ENCODE measurements at places on chromosomes 6 and 20.

GRCh38 chr20:38393259-38393658 is 41.9 kb downstream of the SNHG17 start:
- no peak for DNase-seq

DNA sequence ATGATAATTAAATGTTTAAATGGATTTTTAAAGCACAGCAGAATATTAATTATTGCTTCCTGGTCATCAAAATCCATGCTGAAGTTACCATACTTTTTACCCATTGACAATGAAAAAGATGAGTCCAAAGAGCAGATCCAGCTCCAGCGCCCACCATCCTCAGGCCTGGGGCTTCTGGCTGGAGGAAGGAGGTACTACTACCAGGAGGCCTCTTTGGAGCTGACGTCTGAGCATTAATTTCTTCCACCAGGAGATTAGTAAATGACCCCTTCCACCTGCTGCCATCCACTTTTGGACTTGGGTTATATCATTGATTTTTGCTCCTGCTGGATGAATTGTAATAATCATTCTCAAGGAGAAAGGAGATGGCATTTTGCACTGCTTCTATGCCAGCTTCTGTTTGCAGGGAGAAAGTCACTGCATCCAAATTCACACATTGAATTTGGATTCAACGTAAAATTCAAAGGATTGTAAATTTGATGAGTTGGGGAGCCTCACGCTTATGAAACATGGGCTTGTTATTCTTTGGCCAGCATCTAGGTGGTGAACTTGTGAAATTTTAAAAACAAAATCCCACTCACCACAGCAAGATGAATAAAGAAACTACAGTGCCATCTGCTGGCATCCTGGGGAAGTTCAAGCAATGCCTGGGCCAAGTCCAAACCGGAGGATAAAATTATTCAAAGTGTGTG is 121.8 kb downstream of the SASH1 start:
- peak; percentile 13 for DNase-seq

- no peak for DNase-seq
Observed at GRCh38 chr6:11607383-11607782, 69.8 kb downstream of the TMEM170B start.

DNA sequence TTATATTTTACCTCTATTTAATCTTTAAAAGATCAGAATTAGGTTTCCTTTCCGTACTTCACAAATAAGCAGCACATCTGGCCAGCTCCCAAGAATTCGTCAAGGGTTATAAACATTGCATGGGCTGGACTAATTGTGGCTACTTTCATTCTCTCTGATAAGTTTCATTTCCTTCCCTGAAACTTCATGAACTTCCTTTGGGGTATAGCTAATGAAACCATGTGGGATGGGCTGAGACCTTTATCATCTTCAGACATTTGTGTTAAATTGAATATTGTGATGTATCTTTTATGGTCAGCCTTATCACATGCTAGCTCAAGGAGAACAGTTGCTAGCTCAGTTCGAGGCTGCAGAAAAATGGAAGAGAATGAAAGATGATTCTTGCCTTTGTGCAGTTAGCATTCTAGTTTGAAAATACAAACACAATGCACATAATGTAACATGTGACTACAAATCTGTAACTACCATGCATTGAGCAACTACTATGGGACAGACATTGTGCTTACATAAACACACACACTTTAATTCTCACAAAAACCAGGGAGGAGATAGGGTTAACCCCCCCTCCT is 1.7 kb upstream of the GMPR start:
- no peak for DNase-seq

DNA sequence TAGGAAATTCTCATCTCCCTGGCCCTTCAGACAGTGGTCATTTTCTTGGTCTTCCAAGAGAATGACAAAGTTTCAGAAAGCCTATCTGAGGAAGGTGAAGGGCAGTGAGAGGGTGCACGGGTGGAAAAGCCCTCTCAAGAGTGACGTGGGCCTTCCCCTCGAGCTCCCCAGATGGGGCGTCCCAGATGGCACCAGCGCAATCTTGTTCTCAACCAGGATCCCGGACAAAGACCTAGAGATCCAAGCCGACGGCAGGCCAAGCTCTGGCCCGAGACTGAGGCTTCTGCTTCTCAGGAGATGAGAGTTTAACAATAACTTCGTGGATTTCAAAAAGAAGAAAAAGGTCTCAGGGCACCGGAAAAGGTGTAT is 797 bp upstream of the ZNF133 start:
- DNase-seq: no peak

DNA sequence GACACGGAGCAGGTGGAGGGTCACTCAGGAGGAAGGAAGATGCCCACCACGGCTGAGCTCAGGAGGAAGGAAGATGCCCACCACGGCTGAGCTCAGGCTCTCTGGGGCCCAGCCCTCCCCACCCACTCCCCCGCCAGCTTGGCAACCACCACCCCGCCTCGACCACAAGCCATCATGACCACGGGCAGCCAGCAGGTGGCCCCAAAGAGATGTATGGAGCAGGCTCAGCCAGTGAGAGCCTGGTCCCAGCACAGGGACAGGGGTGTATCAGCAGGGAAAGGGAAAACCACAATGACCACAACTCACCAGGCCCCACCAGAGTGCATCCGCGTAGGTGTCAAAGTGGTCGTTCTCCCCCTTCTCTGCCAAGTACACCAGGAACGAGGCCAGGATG is 30.4 kb downstream of the KCNQ2 start:
- DNase-seq: no peak

GRCh38 chr6:16649241-16649640 is 112.0 kb downstream of the ATXN1 start:
- DNase-seq: no peak

- no peak for DNase-seq
Observed at GRCh38 chr6:138013959-138014358, 93.3 kb downstream of the PERP start.

GRCh38 chr6:56526860-56527544 is 115.7 kb downstream of the DST start:
- no peak for DNase-seq

GRCh38 chr6:142886431-142887170 is 58.4 kb downstream of the HIVEP2 start:
- no peak for DNase-seq

- no peak for DNase-seq
Observed at GRCh38 chr6:159831373-159831679, 31.2 kb downstream of the PNLDC1 start.

- no peak for DNase-seq
Observed at GRCh38 chr6:37816599-37817375, 2.7 kb upstream of the ZFAND3 start.

DNA sequence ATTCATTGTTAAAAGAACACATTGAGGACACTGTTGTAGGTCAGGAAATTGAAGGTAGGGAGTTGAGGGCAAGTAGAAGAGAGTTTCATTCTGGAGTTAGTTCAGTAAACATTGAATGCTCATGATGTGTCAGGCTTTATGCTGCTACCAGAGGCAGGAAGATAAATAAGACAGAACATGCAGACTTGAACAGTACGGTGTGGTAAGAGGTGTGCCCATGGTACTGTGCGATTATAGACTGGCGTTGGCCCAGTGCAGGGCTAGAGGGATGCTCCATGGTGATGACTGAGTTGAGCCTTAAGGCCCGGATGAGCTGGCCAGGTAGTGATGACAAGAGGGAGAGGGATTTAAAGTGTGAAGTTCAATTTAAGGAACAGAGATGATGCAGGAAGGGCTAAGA is 50.8 kb downstream of the CARMIL1 start:
- no peak for DNase-seq

- no peak for DNase-seq
Observed at GRCh38 chr20:12941025-12941424, 67.7 kb upstream of the SPTLC3 start.

DNA sequence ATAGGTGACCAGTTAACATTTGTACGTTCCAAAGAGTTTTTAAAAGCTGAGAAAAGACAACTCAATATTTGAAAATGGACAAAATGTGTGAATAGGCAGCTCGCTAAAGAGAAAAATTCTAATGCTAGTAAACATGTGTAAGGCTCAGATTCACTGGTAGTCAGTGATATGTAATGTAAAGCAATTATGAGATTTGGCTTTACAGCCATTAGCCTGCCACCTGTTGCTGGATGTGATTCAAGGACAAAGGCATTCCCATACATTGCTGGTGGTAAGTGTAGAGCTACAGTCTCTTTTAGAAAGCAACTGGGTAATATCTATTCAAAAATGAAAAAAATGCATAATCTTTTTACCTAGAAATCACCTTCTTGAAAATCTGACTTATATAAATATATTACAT is 114.3 kb downstream of the COL19A1 start:
- no peak for DNase-seq

DNA sequence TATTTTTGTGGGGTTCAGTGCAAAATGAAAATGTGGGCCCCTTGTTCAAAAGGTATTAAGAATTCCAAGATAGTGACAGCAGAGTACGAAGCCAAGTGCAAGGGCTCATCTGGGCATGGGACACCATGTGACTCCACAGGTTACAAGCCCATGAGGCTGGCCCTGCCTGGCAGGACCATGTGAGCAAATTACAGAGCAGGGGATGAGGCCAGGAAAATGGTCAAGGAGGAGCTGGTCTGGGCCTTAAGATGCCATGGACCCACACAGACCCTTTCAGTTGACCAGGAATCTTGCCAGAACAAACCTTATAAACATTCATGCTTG is 86.9 kb downstream of the SNX5 start:
- DNase-seq: no peak

DNA sequence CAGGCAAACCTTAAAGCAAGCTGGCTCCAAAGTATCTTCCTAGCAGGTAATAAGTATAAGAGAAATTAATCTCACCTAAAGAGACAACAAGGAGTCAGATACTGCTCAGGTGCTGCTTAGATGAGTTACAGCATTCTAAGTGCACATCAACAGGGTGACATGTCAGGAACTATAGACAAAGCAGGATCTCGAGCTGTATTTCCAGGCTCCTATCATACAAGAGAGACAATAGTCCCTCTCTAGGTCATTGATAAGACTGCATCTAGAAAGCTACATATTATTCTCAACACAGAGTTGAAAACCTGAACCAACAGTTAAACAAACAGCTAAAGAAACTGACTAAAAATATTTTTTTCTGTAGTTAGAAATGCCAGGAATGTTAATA is 3.9 kb downstream of the PTPRK start:
- DNase-seq: no peak

- no peak for DNase-seq
Observed at GRCh38 chr6:123841067-123841896, 37.6 kb downstream of the NKAIN2 start.

DNA sequence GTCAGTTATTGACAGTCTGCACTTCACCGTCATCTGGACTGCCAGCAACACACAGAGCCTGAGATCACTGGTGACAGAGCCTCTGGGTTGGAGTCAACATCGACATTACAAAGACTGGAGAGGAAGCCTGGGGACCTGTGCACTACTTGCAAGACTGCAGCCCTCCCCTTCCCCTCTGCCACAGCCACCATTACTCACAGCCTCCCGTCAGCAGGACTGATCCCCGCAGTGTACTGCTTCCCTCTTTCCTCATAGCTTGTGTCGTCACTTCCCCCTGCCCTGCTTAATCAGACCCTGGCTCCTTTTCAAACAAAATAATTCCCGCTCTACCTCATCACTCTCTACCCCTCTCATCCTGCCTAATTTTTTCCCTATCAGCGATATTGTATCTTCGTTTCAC is 235.5 kb upstream of the KCNQ5 start:
- DNase-seq: no peak

- DNase-seq: no peak
Observed at GRCh38 chr6:15351631-15352030, 105.8 kb downstream of the JARID2 start.

DNA sequence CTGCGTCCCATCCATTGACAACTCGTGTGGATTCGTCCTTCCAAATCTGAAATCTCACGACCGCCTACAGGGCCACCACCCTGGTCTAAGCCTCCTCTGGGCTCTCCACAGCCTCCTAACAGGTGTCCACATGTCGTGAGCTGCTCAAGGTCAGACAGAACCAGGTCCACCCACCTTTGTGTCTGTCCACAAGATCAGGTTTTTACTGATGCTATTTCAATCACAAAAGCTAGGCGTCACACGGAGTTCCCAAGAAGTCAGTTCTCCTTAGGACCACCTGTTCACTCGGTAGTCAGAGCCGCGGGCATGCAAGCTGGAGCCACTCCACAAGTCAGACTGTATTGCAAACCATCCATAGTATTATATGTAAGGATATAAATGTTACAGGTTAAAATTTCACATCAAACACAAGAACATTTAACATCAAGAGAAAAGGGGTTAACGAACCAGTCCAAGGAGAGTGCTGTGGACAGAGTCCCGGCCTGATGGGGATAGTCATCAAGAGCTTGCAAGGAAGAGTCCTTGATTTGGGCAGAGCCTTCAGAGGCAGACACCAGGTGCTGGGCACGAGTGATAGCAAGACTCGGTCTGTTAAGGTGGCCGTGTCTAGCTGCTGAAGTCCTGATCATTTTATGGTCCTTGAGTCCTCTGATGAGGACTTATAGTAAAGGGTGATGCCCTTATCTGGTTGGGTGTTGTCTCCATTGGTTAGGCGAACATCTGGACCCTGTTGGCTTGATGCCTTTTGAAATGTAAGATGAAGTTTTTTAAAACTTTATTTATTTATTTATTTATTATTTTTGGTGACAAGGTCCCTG is 731 bp upstream of the DNPH1 start:
- no peak for DNase-seq

DNA sequence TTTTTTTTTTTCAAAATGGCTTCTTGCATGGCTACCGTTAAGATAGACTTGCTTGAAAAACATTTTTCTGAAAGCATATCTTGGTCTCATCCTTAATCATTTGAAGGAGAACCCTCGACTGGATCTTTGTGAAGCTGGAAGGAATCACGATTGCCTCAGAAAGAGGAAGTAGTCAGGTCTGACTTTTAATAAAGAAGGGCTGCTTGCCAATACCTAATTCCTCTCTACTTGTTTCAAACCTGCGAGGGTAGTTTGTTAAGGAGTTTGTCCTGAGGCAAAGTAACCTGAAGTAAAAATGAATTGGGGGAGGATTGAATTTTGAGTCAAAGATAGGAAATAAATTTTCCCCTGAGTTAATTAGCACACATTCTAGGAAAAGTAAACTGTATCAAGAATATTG is 288.1 kb upstream of the MAP3K7 start:
- DNase-seq: no peak

DNA sequence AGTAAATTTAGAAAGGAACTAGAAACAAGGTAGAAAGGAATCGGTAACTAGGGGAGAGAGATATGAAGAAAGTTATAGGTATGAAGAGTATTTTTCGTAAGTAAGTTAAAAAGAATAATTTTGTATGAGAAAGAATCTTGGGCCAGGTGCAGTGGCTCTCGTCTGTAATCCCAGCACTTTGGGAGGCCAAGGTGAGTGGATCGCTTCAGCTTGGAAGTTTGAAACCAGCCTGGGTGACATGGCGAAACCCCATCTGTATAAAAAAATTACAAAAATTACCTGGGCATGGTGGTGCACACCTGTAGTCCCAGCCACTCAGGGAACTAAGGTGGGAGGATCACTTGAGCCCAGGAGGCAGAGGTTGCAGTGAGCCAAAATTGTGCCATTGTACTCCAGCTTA is 42.0 kb downstream of the TCP11 start:
- DNase-seq: no peak
